ENCODE measurements at places on chromosomes 6 and 20.

DNA sequence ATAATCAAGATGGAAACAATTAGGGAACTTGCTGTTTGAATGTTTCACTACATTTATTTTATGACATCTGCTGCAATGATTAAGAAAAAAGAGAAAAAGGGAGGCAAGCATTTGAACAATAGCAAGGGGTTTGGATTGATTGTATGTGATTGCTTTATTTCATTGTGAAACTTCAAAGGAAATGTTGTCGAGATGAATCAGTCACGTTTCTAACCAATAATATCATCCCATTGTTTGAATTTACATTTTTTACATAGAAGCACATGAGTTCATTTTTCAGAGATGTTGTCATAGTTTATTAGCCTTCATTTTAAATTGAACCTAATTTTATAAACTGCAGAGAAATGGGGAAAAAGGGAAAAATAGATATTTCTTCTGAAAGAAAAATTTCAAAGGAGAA is 572.0 kb downstream of the KIF16B start:
- DNase-seq: no peak

GRCh38 chr6:105644691-105645090 is 241.8 kb upstream of the PREP start:
- no peak for DNase-seq

GRCh38 chr20:6070829-6071695 is 17.2 kb upstream of the LRRN4 start:
- DNase-seq: no peak

DNA sequence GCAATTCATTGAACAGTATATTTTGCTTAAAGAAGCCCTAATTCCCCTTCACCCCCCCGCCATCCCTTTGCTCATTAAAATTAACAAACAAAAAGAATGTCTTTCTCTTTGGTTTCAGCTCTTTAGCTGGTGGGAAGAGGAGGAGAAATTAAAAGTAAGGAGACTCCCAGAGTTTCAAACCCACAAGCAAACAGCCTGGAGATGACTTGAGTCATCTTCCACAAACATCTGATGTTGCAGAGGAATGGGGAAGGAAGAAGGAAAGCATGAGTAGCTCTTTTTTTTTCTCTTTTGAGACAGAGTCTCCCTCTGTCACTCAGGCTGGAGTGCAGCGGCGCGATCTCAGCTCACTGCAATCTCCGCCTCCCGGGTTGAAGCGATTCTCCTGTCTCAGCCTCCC is 189.6 kb downstream of the ADAT2 start:
- no peak for DNase-seq

DNA sequence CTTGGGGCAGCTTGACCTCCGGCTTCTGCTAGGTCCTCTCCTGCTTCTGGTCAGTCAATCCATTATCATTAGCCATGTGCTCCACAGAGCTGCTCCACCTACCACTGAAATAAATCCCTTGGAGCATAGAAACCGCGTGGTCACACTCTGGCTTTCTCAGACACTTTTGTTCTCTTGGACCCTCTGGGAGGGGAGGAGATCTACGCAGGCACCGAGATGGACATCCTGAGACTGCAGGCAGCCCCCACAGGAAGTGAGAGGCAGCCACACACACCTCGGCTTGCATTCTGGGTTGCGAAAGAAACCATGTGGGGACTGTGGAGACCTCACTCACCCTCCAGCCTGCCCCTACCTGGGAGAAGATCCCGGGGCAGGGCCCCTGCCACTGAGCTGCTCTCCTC is 79.5 kb downstream of the FYN start:
- DNase-seq: no peak

GRCh38 chr6:126374372-126374771 is 34.5 kb downstream of the CENPW start:
- DNase-seq: no peak

DNA sequence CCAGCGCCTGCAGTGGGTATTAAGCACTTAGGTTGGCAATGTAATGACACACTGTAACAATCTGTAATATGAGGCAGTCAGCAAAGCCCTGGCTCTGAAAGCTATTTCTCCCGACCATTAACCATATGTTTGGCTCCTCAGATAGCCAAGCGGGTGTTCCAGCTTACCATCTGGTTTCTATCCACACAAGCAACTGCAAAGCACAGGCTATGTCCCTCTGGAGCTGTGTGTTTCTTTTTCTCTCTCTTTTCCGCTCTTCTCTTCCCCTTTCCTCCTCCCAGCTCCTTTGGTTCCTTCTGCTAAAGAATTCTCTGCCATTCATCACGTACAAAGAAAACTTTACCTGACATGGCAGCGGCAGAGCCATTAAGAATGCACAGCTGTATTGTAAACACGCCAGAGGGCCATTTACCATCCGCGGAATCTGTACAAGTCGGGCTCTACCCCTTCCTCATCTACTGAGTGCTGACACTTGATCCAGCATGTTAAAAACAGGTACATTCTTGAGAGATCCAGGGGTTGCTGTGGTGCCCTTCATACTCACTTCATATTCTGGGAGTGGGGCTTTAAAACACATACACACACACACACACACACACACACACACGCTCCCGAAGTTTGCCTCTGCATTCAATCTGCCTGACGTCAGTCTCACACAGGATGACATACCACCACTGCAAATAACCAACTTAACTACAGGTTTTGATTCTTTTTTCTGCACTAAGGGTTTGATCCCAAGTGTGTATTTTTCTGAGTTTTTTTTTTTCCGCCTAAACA is 77.2 kb downstream of the BACH2 start:
- no peak for DNase-seq

DNA sequence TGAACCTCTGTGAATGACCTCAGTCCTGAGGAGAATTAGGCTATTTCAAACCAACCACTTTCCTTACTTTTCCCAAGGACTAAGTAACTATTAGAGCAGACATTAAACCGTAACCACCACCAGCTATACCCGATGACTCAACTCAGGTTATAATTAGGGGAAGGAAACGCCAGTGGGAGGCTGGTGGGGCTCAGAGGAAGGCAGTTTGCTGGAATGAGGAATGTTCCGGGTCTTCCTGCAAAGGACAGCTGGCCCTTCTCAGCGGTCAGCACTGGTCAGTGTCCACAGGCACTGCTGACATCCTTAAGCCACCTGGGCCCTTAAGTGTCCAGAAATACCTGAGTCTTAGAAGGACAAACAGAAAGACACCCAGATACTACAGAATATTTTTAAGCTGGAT is 515.2 kb downstream of the MAFB start:
- DNase-seq: no peak

GRCh38 chr6:75643173-75643572 is 41.5 kb downstream of the SENP6 start:
- DNase-seq: no peak

DNA sequence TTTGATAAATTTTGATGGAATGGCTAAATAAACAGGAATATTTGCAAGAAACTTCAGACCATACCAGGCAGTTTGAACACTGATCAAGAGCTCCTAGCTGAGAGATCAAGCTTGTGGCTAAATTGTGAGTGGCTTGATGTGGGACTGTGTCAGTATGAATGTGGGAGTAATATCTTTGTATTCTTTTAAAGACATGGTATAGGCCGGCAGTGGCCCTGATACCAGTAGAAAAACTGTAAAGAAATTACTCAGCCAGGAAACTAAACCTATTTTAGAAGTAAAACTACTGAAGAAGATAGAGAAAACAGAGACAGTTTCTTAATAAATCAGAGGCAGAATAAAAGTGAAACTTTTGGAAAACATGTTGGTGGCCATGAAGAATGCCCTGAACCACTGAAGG is 608.4 kb upstream of the SYNCRIP start:
- no peak for DNase-seq

DNA sequence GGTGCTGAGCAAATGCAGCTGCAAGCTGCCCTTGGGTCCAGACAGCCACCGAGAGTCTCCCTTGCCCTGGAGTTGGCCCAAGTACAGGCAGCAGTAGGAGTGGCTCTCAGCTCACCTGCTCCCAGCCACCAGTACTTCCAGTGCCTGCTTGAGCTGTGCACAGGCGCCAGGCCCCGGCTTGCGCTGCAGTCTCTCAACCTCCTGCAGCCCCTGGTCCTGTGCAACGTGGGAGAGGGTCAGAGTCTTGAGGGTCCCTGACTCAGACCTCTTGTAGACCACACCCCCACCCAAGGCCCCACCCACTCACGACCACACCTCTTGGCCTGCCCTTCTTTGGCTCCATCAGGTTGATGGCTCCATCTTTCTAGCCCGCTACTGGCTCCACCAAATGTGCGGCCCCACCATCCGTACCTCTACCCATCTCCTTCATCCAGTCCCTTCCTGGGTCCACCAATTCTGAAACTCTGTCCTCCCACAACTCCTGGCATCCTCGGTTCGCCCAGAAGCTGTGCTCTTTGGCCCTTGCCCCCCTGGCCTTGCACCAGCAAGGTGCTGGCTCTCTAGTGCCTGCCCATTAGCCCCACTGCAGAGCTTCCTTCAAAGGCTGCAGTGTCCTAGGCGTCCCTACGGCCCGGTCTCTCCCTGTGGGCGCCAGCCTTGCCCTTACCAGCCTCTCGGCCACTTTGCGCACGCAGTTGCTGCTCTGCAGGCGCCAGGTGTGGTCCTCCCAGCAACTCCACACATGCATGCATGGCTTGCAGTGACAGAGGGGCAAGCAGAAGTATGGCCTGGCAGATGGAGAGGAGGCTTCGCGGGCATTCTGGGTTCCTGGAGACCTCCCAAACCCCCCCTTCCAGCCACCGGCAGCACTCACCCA is 16.5 kb upstream of the SPAG4 start:
- DNase-seq: no peak

DNA sequence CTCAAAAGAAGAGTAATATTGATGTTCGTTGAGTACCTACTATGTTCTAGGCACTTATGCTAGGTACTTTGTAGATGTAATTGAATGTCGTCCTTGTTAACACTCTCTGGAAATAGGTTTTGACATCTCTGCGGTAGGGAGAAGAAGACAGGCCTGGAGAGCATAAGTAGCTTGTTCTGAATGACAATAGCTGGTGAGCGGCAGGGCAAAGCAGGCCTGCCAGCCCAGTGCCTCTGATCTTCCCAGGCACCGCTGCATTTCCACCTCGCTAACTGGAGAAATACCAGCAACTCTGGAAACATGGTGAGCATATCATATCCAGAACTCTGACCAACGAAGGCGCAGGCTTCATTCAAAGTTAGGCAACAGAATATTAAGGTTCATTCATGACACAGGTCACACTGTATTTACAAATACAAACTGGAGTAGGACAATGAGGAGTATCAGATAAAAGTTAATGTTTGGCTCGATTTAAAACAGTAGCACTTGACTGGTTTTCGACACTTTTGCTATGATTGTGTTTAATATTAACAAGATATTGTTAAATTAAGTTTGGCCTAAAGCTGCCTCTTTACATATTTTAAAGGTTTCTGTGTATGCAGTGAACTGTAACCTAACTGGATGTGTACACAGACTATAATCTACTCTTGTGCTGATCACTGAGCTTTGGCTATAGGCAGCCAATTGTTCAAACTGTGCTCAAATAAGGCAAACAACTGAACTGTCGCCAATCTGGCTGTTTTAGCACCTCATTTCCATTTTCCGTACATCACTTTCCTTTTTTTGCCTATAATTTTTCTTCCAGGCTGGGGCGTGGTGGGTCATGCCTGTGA is 54.1 kb downstream of the PPP1R3G start:
- no peak for DNase-seq

GRCh38 chr6:11272491-11273192 is 40.2 kb upstream of the NEDD9 start:
- no peak for DNase-seq

DNA sequence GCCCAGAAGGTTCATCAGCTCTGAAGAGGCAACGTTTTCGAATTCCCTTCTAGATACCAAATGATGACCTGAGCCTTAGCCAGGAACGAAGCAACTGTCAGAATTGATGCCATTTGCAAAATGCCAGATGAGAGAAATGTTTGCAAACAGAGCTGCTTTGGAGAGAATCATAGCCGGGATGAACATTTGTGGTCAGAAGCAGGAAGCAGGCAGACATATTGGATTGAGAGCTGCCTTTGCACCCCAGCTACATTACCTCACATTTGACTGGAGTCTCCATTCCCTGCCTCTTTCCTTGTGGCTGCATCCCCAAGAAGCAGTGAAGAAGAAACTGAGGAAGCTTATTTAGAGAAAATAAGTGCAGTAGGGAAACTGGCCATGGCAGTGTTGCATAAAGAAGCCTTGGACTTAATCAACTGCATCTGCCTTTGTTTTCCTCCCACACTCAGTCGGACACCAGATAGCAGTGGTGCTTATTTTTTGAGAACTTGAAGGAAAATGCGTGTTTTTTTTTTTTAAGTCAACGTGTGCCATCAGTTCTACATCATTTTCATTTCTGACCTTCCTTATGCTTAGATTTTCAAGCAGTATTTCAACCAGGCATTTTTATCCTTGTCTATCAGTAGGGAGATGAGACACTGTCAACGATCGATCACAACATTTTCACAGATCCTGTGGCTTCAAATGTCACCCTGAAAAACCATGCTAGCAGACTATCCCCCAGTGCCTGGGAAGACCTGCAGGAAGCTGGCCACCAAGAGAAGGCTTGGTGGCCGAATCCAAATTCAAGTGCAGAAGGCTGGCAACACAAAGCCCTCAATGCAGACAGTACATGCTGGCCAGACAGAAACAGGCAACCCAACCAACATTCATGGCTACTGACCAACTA is 541.2 kb upstream of the JARID2 start:
- no peak for DNase-seq

Measured in activated naive CD4-positive, alpha-beta T cell (primary cell).